ENCODE measurements at places on chromosomes 5 and 9. TPM values are rescaled to one million over a fixed set of nuclear protein-coding genes. Genes with fewer than 3 reads are reported as not detected.

SLC2A8 gene
- 10.2 TPM for total RNA-seq

ENTREP1 gene
- 4.6 TPM for total RNA-seq

FCN2 gene
- total RNA-seq = not detected

EPB41L4B gene
- total RNA-seq = 0.51 TPM

AGXT2 gene
- not detected for total RNA-seq

BARHL1 gene
- not detected for total RNA-seq

IL7R gene
- total RNA-seq = 0.25 TPM

Measured in dermis microvascular lymphatic vessel endothelial cell (primary cell).